Lung (tissue), 17 donors: ENCODE measurements at places on chromosomes 16 and 17. TPM values are rescaled to one million over a fixed set of nuclear protein-coding genes. Genes with fewer than 3 reads are reported as not detected.

The SP6 gene
- 4.5 TPM for total RNA-seq

DNA sequence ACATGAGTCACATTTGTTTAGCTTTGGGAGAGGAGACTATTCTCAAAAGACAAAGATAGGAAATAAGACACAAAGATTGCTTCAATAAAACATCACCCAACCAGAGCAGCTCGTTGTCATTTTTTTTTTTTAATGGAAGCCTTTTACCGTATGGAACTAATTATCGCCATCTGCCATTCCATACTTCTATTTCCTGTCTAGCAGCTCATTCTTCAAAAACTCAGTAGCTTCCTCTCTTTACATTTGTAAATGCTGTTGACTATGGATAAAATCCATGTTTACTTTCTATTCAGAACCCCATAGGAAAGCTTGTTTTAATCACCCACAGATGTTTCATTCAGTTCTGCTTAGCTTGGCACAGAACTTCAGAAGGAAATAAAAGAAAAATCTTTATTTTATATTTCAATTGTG is 110.0 kb upstream of the PSMD7 start:
- no peak for DNase-seq

DNA sequence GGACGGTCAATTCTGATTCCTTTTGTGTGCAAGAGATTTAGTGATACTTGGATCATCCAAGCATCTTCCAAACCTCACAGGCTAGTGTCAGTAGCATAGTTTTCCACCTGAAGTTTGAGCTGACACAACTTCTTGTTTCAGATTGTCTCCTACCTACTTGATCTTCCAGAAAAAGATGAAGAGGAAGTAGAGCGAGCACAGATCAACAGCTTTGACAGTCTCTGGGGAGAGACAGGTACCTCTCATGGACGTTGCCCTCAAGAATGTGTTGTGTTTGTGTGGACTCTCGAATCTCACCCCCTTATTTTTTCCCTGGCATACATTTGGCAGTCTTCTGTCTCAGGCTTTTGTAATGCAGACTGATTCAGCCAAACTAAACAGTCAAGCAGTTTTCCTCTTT is 47.4 kb downstream of the CYB561 start:
- no peak for DNase-seq

The TMEM98 gene
- 46.8 TPM for total RNA-seq

GRCh38 chr17:78598013-78598471 is 20.8 kb upstream of the DNAH17 start:
- peak; percentile 20 for DNase-seq

The SLC13A5 gene
- total RNA-seq = 0.18 TPM

GRCh38 chr17:49576088-49576916 is 631 bp downstream of the NXPH3 start:
- peak; percentile 59 for DNase-seq

DNA sequence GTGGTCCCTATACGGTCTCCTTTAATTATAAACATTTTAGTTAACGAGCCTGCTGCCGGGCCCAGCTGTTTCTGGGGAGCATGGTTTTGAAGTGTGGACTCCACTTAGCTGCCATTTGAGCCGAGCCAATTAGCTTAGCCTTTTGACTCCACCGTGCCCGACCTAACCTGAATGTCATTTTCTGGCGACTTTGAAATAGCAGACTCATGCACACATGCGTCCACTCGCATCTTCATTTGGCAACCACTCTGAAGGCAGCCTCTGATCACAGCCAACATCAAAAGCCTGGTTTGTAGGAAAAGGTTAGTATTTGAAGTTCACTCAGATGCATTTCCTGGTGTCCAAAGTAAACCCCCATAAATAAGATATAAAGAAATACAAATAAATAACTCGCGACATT is 16.8 kb downstream of the AXIN2 start:
- peak; percentile 57 for DNase-seq

DNA sequence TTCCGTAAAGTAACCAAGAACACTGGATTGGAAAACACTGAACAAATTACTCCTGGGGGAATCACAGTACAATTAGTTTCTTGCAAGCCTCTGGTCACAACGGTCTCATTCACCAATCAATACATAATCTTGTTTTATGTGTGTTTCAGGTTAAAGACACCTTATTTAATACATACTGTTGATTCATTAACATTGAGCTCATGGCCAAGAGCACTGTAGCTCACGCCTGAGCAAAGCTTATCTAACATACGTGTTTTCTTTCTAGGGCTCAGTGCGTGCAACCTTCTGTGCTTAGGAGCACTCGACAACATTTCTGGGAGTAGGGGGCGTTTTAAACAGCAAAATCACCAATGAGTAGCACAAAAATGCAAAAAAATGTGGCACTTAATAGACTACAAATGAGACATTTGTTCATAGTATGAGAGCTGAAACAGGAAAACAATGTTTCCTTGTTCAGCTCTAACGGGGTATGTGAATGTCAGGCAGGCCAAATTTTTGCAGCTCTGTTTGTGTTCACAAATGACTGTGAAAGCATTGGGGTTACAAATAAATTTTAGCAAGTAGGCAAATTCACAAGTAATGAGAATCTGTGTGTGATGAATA is 206.2 kb downstream of the CNTNAP4 start:
- DNase-seq = no peak

- peak; percentile 60 for DNase-seq
Measured at GRCh38 chr17:49987681-49988441, 7.2 kb downstream of the DLX3 start.

The MEIOC gene
- total RNA-seq = not detected

The PLA2G10 gene
- 5.6 TPM for total RNA-seq

- DNase-seq = peak; percentile 36
Measured at GRCh38 chr16:4064950-4065352, 51.3 kb downstream of the ADCY9 start.

DNA sequence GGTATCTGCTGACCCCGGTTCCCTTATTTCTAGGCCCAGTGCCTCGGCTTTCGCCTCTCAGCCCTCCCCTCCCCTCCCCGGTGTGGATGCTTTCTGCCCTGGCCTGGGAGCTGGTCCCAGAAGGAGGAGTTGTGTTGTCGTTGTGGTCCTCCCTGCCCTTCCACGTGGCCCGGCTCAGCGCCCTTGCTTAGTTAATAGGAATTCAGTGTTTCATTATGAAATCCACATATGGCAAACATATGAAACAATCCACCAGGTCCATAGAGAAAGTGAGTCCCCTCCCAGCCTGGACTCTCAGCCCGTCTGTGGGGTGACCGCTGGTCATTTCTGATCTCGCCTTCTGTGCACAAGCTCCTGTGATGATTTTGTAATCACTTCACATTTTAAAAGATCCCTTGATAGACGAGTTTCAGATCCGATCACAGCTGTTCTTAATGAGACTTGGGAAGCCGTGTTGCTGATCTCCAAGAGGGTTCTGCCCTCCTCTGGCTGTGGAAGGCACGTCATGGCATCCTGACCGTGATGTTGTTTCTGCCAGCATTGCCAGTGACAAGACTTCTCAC is 112.1 kb downstream of the BANP start:
- peak; percentile 52 for DNase-seq

The AATK gene
- 54.6 TPM for total RNA-seq

DNA sequence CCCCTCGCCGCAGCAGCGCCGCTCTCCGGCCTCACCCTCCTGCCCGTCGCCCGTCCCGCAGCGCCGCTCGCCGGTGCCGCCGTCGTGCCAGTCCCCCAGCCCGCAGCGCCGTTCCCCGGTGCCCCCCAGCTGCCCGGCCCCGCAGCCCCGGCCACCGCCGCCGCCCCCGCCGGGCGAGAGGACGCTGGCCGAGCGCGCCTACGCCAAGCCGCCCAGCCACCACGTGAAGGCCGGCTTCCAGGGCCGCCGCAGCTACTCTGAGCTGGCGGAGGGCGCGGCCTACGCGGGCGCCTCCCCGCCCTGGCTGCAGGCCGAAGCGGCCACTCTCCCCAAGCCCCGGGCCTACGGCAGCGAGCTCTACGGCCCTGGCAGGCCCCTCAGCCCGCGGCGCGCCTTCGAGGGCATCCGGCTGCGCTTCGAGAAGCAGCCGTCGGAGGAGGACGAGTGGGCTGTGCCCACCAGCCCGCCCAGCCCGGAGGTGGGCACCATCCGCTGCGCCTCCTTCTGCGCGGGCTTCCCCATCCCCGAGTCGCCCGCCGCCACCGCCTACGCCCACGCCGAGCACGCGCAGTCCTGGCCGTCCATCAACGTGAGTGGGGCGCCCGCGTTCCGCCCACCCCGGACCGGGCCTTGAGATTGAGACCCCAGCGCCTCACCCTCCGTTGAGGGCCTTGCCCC is 15.0 kb downstream of the TBKBP1 start:
- DNase-seq = peak; percentile 76

The MRC2 gene
- 82.3 TPM for total RNA-seq

- no peak for DNase-seq
Measured at GRCh38 chr17:8673612-8674011, 43.1 kb upstream of the MYH10 start.

- no peak for DNase-seq
Measured at GRCh38 chr16:64251742-64252141, 870.1 kb downstream of the CDH11 start.

DNA sequence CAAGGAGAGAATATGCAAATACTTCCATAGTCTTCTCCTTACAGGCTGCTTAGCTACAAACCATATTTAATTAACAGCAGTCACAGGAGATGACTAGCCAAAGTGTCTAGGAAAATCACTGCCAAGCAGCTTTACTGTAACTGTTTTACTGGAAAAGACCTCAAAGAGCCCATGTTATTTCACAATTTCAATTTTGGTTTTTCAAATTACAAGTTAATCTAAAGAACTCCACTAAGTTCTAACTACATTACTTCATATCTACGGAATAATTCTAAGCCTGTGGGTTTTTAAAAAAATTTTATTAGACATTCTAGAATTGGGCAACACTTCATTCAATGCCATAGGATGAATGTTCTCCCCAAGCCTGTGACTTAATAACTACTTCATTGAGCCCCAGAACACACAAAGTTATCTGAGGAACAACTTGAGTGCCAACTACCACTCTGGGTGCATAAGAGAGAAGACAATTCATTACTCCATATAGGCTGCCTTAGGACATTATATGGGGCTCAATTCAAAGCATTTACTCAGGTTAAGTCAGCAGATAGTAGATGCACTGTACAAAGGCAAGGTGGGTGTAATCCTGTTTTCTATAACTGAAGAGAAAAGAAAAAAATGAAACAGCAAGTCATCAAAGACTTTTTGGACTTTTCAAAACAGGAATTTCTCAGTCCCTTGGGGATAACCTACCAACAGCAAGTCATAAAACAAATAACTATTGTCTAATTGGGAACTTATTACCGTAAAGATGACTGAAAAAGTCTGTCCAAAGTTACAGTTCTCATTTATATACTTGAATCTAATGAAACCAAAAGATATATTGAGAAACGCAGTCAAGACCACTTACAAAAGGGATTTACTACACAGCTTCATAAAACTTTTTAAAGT is 33.0 kb downstream of the STAT3 start:
- no peak for DNase-seq

DNA sequence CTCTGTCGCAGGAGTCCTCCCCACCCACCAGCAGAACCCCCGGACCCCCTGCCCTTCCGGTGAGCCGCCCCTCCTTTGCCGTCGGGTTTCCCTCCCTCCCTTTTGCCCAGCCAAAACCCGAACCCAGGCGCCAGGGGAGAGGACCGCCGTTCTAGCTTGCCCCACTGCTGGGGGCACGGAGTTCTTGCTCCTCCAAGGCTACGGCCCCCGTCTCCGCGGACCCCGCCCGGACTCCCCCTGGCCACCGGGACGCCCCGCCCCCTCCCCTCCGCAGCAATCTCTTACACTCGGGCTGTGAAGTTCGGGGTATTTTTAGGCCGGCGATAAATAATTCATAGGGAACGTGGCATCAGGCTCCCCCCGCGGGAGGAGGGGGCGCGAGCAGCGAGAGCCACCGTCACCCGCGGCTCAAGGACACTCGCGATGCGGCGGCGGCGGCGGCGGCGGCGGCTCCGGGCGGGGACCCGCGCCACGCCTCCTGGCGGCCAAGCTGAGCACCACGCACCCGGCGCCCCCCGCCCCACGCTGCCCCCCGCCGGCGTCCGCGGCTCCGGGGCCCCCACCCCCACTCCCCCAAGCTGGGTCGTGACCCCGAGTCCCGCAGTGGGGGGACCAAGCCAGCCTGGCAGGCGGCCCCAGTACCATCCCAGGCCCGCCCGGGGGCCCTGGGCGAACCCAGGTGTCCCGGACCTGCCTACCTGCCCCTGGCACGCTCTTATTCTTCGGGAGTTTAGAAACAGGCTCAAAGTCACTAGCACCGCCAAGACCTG is at the start of gene GRIN2C:
Gene GRIN2C, minus strand, starts transcription at position 427 of the 770 bp plus-strand sequence. CDS start 4,793 bp downstream, outside the sequence.
- no peak for DNase-seq

The MSLN gene
- 98.8 TPM for total RNA-seq

The SHCBP1 gene
- total RNA-seq = 6.1 TPM

DNA sequence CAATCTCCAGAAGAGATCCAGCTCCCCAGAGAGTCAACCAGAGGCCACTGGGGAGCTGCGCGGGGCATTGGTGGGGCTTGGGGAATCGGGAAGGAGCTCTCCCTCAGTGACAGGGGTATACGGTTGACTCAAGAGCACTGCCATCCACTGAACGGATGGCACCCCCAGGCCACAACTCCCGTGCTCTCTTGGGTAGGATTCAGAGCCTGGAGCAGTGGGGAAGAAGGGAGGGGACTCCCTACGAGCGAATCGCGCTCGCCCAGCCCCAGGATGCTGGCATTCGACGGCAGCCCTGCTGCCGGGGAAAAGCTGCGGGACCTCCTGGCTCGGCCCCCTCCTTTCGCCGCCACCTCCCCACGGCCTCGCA is 473 bp upstream of the TPPP3 start:
- no peak for DNase-seq

DNA sequence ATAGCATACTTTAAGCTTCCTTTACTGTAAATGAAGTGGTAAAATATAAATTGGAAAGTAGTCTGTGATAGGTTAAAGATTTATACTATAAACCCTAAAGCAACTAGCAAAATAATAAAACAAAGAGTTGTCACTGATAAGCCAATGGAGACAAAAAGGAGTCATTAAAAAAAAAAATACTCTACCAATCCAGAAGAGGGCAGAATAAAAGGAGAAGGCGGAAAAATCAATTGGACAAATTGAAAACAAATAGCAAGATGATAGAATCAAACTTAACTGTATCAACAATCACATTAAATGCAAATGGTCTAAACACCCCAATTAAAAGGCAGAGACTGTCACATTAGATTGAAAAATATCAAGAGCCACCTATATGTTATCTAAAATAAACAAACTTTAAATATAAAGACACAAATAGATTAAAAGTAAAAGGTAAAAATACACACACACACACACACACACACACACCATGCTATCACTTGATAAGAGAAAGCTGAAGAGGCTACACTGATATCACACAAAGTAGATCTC is 71.8 kb downstream of the CACNG1 start:
- DNase-seq = no peak

The SLC16A6 gene
- 2.3 TPM for total RNA-seq

- peak; percentile 95 for DNase-seq
Measured at GRCh38 chr16:85350973-85351372, 238.7 kb upstream of the CIBAR2 start.

- DNase-seq = no peak
Measured at GRCh38 chr17:7443499-7444485, 1.1 kb upstream of the CHRNB1 start.

The CIITA gene
- 59.6 TPM for total RNA-seq
